HCT116 (cell line): ENCODE measurements at places on chromosomes 6 and 20. TPM values are rescaled to one million over a fixed set of nuclear protein-coding genes. Genes with fewer than 3 reads are reported as not detected.
A peak's percentile ranks its signal among the peaks of the same experiment; 100 is the strongest.

BAG2 gene
- total RNA-seq: 13.5 TPM

GRCh38 chr6:17278289-17279063, 2.7 kb upstream of the RBM24 start:
- DNase-seq: no peak

DNA sequence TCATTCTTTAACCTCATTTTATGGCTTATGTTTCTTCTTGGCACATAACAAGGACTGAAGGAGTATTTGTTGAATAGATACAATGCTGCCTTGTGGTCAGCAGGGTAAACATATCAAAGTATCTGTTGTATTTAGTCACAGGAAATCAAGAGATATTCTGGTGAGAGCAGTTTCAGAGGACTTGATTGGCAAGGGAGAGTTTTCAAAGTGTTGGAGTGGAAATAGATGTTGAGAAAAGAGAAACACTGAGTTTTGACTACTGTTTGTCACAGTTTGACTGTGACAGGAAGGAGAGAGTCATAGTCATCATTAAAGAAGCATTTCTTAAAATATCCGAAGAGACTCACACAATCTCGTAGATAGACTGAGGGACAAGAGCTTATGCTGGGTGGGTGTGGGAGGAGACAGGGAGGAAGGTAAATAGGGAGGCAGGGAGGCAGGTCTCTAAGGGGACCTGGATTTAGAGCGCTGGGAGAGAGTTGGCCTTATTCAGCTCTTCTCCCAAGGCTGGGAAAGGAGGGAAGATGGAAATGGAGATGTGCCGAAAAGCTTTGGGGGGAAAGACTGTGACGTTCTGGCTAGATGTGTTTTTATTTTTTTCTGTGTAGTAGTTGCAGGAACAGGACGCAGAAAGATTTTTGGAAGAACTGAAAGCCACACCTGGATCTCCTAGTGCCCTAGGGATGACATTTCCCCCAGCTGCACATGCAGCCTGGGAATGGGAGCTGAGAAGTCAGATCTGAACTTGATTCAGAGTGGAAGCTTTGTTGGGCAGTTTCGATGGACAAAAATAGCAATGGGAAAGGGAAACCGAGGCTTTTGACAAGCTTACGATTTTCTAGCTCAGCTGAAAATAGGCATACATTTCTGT, 65.0 kb upstream of the IFNGR1 start:
- no peak for DNase-seq

PRSS35 gene
- total RNA-seq: 0.37 TPM

- no peak for DNase-seq
Observed at GRCh38 chr6:35086636-35087360, 54.3 kb downstream of the TCP11 start.

- DNase-seq: no peak
Observed at GRCh38 chr20:19934792-19935491, 82.2 kb upstream of the NAA20 start.

GRCh38 chr6:120108061-120108795, 758.7 kb upstream of the MAN1A1 start:
- no peak for DNase-seq

DNA sequence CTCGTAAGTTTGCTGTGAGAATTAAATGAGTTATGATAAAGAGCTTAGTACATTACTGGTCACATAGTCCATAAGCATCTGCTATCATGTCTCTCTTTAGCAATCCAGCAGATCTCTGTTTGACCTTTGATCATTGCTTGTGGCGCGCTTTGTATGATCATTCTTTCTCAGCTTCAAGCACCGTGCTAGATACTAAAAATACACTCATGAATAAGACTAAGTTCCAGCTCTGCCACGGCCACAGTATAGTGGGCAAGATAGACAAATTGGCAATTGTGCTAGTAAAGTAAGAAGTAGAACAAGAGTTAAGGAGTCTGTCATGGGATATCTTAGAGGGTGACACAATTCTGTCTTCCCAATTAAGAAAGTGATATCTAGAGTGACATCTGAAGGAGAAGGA, 75.2 kb upstream of the ADGRF1 start:
- DNase-seq: no peak

DNA sequence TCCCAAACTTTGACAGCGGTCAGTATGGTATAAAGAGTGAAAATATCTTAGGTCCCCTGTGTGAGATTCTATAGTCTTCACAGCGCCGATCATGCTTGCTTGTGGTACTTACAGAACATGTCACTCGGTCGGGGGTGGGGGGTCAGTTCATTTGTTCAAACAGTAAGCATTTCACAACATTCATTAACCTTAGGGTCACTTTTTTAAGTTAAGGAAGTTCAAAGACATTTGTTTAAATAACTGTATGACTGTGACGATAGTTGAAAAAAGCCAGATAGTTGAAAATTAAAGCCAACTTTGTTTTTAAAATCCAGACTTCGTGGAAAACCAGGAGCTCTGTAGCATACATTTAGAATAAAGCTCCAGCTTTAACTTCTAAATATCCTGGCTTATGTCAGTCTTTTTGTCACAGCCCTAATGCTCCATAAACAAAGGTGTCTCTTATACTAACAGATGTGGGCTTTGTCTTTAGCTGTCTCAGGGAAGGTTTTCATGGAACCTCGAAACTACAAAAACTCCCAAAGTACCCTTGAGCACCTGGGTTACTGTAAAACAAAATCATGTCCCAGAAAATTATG, 57.9 kb upstream of the PHACTR2 start:
- DNase-seq: no peak

- no peak for DNase-seq
Observed at GRCh38 chr6:1993042-1993441, 252.4 kb downstream of the GMDS start.

DNA sequence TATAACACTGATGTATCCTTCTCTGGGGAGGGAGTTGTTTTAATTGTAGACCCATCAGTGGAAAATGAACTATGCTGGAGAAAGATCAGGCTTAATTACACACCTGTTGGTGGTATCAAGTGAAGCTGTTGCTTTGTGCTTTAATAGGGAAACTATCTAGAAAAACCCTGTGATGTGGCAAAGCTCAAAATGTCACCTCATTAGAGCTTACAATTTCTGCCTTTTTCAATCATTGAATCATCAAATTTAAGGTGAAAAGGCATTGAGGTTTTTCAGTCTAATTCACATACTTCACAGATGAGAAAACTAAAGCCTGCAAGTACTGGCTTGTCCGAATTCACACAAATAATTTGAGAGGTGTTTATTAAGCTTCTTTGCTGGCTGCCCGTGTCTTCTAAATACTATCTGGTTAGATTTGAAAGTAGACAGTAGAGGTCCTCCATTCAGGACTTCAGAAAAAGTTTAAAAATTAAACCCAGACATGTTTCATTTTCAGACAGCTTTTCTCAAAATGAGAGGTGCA, 143.3 kb upstream of the MAP3K7 start:
- no peak for DNase-seq

- peak; percentile 18 for DNase-seq
Observed at GRCh38 chr6:108589244-108589791, 28.6 kb downstream of the FOXO3 start.

GATA5 gene
- total RNA-seq: not detected
